Nephron progenitor cell (in vitro differentiated cells): ENCODE measurements at places on chromosomes 1 and 21.

DNA sequence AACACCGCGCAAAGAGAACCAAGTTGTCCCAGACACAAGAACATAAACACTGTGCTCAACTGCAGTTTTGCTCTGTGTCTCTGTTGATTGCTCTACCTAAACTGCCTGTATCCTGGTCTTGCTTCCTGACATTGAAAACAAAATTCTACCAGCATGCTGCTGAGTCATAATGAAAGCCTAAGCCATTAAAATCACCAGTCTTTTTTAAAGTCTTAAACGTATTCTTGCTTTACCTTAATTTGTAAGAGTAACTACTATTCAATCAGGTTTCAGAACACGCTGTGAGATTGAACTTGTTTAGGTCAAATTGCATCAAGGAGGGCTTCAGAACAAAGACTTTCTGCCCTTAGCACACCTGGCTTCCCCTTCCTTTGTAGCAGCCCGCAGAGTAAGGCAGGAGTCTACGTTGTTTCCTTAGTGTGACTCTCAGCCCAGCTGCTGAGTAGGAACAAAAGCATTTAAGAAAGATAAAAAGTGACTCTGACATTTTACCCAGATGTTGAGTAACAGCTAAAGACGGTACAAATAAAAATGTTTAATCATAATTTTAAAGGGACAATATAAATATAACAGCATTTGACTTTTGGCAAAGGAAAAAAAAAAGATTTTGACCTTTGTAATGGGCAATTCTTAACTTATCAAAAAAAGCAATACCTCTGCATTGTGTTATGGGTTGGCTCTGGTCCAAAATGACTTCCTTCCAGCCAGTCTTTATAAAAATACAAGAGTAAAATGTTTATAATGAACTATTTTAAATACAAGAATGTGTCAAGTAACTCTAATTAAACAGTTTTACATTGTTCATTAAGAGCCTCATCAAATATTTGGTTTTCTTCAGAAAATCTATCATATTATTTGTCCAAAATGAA is 186.9 kb upstream of the ADGRL4 start:
- no peak for DNase-seq

DNA sequence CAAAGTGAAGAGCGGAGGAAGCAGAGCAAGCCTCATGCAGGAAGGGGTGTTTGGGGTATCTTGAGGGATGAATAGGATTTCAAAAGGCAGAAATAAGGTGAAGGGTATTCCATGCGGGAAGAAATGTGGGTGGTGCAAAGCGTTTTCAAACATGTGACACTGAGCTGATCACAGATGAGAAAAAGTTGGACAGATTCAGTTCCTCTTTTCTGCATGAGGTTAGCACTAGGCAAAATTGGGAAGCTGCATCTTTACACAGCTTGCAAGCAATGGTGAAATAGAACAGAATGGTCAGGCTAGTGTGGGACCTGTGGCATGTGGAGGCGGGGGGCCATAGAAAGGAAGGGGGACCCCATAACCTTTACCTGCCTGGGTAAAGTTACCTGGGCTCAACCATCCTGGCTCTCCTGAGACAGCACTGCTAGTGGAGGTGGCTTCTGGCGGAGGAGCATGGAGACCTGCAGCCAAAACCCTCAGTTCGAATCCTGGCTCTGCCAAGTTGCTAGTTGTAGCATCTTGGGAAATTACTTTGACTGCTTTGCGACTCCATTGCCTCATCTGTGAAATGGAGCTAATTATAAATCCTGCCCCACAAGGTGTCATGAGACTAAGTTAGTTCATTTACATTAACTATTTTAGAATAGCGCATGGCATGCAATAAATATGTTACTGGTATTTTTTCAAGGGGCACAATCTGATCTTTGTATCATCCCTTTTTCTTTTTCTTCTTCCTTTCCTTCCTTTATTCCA is 16.4 kb downstream of the KCNA10 start:
- no peak for DNase-seq

DNA sequence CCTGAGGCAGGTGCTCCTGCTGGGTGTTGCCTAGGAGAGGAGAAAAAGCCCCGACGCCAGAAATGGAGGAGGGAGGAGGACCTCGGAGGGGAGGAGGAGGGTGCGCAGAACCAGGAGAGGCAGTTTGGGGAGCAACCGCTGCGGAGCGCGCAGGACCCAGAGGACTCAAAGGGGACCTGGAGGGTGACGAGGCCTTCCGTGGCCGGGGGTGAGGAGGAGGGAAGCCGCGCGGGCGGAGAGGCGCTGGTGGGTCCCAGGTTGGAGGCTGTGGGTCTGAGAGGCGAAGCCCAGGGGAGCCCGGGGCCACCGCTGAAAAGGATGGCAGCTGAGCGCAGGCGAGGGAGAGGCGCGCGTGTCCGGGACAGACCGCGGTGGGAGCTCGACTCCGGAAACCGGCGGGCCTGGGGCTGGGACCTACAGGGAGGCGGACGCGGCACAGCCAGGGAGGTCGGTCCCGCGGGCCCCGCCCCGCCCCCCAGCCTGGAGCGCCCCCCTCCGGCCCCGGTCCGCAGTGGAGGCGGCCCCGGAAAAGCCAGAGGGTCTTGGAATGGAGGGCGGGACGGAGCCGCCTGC is 15.1 kb downstream of the RNF223 start:
- DNase-seq = no peak

DNA sequence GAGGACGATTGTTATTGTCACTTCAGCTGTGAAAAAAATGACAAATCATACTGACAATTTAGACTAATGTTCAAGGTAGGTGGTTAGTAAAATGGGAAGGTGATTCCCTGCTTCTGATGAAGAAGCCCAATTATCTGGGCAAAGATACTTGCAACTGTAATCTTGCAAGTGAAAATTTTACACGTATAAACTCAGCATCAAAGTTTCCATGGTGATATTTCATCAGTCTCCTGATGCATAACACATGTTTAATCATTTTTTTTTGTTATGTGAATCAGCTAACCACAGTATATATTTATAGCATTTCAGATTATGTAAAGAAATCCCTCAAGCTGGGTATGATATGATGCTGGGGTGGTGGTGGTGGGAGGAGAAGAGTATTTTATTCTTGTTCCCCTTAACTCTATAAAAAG is 16.4 kb upstream of the KCNK1 start:
- no peak for DNase-seq

GRCh38 chr21:24050231-24050630 is 1557.0 kb downstream of the MRPL39 start:
- DNase-seq = no peak

GRCh38 chr1:234780112-234780511 is 170.1 kb upstream of the IRF2BP2 start:
- no peak for DNase-seq

DNA sequence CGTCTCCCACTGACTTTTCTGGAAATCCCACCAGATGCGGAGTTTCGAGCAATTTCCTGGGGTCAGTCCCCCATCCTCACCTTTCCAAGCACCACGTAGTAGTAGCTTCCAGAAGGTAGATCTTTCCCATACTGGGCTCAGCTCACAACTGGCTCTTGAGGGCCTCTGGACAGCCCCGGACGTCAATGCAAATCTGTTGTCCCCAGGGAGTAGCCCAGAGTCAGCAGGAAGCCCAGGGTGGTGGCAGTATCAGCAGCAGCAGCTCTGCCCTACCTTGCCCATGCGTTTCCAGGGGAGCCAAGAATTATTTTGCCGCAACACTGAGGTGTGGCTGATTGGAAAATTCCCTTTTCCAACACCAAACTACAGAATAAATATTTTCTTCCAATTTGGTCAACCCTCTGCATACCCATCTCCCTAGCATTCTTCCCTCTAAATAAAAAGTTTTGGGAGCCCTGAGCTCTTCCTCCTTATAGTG is 70.3 kb downstream of the CD46 start:
- DNase-seq = no peak

GRCh38 chr1:42740851-42741580 is 980 bp upstream of the CLDN19 start:
- DNase-seq = no peak

- no peak for DNase-seq
Observed at GRCh38 chr1:18134324-18135046, 26.9 kb downstream of the IGSF21 start.

DNA sequence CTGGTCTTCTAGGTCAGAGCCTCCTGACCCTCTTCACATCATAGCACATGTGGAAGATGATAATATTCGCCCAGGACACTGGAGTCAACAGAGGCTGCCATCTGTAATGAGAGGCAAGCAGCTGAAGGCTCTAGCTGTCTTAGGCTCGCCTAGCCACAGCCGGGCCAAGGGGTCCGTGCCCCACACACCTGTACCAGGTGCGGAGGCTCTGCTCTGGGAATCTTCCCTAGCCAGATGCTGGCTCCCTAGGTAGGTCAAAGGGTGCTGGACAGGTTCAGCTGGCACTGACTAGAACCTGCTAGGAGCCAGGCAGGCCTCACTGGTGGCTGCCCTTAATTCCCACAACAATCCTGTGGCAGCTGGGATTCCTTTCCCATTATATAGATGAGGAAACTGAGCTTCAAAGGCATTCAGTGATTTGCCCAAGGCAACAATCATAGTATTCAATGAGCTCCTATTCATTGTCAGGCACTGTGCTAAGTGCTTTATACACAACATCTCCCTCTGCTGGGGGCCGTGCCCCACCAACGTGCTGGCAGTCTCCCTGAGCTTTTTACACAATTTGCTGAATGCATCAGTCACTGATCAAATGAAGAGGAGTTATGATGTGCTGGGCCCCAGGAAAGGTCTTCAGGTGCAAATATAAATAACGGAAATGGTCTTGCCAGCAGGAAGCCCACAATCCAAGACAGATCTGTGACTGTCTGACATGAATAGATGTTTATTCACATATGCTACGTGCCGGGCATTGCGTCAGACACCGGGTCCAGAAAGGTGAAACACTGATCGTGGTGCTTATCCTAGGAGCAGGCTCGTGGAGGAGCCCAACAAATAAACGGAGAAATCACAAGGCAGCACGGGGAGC is 58.0 kb downstream of the DDX20 start:
- no peak for DNase-seq

DNA sequence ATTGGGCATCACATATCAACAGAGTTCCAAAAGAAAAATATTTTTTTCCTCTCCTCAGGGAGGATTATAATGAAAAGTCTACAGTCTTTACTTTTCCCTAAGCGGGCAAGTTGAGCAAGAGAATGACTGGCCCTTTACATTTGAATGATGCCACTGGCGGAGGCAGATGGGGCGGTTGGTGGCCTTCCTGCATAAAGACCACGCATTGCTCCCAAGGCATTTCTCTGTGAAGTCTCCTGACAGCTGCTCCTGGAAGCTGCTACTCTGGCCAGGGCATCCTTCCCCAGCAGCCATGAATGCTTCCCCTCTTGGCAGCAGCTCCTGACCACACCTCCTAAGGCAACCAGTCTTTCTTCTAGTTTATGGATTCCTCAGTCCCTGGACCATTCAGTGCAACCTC is 161.1 kb upstream of the RRP15 start:
- no peak for DNase-seq
